ENCODE measurements at places on chromosomes 6 and 20.

DNA sequence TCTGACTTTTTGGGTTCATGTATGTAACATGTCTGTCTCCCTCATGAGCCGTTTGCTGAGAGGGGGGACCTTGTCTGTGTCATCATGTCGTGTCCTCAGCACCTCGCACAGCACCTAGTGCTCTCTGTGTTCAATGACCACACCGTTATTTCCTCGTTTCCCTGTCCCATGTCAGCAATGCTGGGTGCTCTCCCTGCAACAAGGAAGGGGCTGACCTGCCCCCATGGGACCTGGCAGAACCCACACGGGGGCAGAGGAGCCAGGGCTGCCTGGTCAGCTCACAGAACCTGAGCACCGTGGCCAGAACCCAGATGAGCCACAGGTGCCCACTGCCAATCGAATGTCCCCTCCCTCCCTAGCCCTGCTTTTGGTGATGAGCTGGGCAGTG lies 7.3 kb downstream of the ADA start:
- no peak for DNase-seq

DNA sequence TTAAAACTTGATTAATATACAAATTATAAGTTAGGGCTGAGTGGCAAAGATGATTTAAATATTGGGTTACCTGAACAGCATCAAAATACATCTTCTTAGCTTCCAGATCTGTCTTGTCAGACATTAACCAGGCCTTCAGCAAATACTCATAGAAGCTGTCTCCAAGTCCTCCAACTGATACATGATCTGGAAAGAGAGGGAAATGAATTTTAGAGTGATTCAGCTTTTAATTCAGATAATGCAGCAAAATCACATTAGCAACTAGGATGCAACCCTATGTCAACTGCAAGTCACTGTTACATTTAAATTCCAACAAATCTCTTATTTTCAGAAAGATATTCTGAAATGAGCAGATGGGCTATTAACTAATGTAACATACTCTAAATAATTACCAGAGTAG lies 115.2 kb upstream of the FAM184A start:
- DNase-seq, result no peak

DNA sequence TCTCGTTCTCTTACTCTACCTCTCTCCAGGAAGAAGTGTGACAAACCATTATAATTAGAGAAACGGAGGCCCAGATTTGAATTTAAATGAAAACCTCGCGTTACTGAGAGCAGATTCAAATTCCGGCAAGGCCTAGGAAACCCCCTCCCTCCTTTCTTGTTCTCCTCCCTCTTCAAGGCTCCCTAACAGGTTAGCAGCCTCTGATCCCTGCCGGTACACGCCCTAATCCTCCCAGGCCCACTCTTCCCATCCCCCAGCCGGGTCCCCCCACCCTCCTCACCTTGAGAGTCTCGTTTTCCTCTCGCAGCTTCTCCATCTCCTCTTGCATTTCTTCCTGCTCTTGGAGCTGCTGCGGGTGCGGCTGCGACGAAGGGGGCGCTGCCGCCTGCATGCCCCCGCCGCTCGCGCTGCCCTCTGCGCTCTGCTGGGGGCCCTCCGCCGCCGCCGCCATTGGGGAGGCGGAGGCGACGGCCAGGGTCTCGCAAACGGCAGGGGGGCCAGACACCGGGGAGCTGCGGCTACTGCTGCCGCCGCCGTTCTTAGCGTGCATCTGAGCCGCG lies 3.8 kb downstream of the MTCL3 start:
- DNase-seq, result no peak

DNA sequence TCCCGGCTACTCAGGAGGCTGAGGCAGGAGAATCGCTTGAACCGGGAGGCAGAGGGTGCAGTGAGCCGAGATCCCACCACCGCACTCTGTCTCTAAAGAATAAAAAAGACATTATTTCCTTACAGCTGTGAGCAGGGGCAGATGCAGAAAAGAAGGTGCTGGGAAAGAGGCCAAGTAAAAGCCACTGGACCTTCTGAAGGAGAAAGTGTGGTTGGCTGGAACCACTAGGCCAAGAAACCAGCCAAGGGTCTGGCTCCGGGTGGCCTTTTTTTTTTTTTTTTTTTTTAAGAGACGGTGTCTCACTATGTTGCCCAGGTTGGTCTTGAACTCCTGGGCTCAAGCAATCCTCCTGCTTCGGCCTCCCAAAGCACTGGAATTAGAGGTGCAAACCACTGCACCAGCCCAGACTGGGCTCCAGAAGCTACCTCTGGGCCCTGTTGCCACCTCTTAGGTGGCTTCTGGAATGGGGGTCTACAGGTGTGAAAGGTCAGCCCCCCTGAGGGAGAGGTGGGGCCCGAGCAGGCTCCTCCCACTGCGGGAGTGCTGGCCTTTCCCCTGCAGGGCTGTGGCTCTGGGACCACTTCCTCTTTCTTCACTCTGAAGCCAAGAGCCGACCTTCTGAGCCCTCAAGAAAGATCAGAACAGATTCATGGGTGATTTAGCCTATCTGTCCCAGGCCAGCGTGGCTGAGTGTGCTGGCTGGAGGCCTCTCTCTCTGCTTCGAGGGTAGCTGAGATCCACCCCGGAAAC lies at the start of gene FGD2:
TSS of gene FGD2 (plus strand) at position 595 of the 750 bp plus-strand sequence. CDS start 163 bp downstream, outside the sequence.
- peak; percentile 83 for DNase-seq

DNA sequence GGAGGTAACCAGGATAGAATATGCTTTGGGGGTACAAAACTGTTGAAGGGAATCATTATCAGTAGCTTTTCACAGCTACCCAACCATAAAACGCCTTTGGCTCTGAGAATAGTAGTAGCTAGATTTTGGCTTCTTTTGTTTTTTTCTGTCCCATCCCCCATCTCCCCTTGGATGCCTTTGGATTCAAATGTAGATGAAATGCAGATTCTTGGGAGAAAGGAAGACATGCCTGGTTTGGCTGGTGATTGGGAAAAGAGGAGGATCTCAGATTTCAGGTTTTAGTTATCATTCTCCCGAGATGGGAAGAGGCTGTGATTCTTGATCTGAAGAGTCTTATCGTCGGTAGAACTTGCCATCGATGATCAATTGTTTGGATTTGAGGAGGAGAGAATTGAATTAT lies 3.5 kb upstream of the CDYL start:
- DNase-seq, result no peak

GRCh38 chr6:129893640-129894039 lies 32.5 kb upstream of the TMEM244 start:
- peak; percentile 78 for DNase-seq

DNA sequence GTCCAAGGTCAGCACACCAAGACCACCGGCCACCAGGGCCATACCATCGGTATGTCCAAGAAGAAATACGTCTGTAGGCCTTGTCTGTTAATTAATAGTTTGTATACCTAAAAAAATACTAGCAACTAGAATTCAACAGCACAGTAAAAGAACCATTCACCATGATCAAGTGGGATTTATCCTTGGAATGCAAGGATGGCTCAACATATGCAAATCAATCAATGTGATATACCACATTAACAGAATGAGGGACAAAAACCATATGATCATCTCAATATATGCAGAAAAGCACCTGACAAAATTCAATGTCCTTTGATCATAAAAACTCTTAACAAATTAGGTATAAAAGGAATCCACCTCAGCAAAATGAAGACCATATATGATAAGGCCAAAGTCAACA lies 24.4 kb downstream of the RPP40 start:
- DNase-seq, result no peak

GRCh38 chr6:124941259-124941658 lies 21.0 kb upstream of the RNF217 start:
- no peak for DNase-seq

DNA sequence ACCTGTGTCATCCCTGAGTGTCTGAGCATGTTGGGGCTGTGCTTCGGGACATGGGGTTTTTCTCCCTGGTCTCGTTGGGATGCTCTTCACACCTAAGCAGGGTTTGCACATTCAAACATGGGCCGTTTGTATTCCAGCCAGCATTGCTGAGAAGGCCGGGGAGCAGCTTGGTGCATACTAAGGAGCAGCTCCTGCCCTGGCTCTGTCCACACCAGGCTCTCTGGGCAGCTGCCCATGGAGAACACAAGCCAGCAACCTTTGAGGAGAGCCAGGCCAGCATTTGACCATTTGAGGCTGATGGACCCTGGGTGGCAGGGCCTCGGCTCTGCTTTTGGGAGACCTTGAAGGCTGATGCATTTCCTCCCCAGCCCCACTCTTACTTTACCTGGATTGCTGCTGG lies 92.1 kb downstream of the PHACTR3 start:
- no peak for DNase-seq

DNA sequence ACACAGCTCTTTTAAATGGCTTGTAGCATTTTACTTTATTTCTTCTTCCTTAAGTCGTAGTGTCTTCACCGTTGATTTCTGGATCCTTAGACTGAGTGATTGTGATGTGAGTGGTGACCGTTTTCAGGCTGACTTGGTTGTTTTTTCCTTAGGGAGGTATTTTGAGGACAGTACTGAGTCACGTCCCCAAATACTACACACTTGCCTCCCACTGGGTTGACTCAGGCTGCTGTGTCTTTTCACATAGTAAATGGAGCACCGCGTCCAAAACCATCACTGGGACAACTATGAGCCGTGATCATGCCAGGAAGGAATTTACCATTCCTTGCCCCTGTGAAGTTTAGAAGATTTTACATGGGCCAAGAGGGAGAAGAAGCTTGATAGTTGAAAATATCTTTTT lies 174.1 kb downstream of the FARS2 start:
- DNase-seq, result no peak

DNA sequence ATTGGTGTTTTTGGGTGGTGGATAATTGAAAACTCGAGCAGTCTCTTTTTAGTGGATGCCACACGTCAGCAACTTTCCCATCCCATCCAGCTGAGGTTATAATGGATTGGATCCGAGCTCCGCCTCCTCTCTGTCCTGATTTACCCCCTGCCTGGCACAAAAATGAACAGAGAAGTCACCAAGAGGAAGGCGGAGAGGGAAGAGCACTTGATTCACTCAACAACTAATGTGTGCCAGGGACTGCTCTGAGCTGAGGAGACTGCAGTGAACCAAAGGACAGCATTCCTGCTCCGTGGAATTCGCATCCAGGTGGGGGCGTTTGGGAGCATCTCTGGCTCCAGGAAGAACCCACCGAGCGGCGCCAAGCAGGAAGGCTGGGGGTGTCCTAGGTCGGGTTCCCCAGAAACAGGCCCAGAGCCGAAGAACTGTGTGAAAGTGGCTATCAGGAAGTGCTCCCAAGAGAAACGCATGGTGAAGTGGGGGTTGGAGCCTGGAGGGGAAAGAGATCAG lies 95.8 kb upstream of the NAA20 start:
- DNase-seq, result no peak

DNA sequence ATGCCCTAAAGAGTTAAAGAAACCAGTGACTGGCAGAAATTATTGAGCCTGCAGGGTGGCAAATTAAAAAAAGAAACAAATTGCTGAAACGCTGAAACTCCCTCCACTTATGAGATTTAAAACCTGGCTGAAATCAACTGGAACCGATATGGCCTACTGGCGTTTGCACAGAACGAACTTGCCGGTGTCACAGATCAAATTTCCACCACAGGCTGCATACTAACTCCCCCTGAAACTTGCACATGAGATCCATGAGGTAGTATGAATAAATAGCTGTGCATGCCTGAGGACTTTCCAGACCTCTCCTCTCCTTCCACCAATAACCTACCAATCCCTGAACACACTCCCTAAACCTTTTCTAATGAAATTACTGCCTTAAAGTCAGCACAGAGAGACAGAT lies 150.4 kb downstream of the RNGTT start:
- DNase-seq, result no peak

- no peak for DNase-seq
These were observed 20.9 kb downstream of the HLA-F start for GRCh38 chr6:29744131-29744530.

- no peak for DNase-seq
These were observed 248.4 kb upstream of the IRAK1BP1 start for GRCh38 chr6:78618970-78619369.

- DNase-seq, result no peak
These were observed 259.7 kb upstream of the CHD6 start for GRCh38 chr20:41877911-41878310.

- no peak for DNase-seq
These were observed 44.8 kb downstream of the TCP11 start for GRCh38 chr6:35096129-35096862.

- peak; percentile 8 for DNase-seq
These were observed 225.7 kb downstream of the UST start for GRCh38 chr6:148972481-148972880.

- peak; percentile 89 for DNase-seq
These were observed 156.9 kb downstream of the VEGFA start for GRCh38 chr6:43926634-43927531.

- no peak for DNase-seq
These were observed 3.1 kb downstream of the IFNGR1 start for GRCh38 chr6:137216106-137216505.

GRCh38 chr6:15369838-15370237 lies 124.0 kb downstream of the JARID2 start:
- DNase-seq, result no peak

GRCh38 chr20:63574829-63575743 lies 1.0 kb upstream of the HELZ2 start:
- DNase-seq, result no peak

DNA sequence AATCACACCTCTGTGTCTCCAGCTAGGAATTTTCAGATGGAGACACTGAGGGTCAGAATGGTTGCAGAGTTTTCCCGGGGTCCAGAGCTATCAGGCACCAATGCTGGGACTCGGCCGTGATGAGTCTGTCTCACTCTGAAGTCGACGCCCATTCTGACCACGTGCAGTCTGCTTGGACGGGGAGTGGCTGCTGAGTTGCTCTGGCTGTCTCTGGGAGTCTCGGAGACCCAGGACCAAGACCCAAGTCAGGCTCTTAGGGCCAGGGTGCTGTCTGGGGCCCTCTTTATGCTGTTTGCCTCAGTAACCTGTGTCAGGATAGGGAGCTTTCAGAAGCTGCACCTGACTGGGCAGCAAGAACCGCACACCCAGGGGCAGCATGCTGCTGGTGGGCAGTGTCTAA lies 4.6 kb downstream of the IP6K3 start:
- no peak for DNase-seq

DNA sequence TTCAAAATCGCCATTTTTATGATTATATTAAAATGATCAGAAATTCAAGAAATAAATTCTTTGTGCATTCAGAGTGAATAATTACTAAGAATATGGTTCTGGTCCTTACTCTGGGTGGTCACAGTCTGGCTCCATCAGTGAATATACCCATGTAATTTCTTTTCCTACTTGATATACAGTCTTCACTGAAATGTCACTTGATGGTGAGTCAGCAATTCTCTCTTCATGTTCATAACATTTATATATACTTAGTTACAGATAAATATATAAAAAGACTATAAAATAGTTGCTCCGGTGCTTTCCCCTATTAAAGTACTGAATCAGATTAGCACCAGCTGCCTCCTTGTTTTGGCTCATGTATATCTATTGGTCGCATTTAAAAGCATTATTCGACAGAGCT lies 56.4 kb upstream of the MTRF1L start:
- peak; percentile 1 for DNase-seq

- no peak for DNase-seq
These were observed 292.2 kb upstream of the RSPO3 start for GRCh38 chr6:126826166-126826714.

- DNase-seq, result no peak
These were observed 812 bp downstream of the MYMX start for GRCh38 chr6:44217332-44218143.

- peak; percentile 93 for DNase-seq
These were observed 241.8 kb upstream of the FOXQ1 start for GRCh38 chr6:1070085-1070521.

- DNase-seq, result no peak
These were observed 38.4 kb downstream of the ALDH8A1 start for GRCh38 chr6:134911547-134911946.
